ENCODE measurements at places on chromosomes 1 and 21.

DNA sequence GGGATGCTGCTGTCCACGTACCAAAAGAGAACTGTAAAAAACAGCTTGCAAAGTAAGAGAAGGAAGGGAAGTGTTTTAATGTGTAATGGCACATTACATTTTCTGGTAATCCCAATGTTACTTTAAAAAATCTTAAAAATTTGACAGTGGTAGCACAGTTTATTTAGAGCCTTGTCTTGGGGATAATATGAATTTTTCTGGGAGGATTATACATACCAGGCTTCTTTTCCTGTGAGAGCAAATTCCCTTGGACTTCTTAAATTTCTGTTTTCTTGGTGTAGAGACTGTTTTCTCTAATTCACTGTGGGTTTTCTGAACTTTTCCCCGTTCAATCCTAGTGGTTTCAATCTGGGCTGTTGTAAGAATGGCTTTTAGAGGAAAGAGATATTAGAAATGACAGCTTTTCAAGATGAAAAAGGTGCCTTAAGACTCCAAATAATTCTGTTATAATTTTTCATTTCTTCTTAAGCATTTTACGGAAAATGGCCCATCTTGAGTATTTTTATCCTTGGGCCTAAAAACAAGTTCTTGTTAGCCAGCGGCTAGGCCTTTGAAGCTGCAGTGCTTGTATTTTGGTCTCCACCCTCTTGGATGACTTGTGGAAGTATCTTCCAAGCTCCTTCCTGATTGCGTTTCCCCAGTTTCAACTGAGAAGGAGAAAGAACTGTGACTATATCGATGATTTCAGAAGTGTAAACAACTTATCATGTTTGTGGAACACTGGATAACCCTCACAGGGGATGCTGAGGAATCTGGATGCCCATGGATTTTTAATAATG is 70.0 kb downstream of the LEPR start:
- DNase-seq: no peak

DNA sequence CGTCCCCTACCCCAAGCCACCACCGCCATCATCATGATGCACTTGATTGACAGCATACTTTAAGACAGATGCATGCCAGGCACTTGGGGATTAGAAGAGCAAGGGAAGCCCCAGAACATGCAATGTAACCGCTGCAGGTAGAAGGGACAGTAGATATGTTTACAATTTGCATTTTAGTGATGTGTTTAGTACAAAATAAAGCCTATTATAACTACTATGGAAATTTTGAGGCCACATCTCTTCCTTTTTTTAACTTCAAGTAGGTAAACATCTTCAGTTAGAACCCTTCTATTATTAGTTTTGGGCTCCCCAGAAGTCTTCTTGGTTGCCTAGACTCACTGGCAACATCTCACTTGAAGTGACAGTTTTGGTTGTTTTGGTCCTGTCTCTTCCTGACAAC is 25.3 kb downstream of the CR1L start:
- no peak for DNase-seq

DNA sequence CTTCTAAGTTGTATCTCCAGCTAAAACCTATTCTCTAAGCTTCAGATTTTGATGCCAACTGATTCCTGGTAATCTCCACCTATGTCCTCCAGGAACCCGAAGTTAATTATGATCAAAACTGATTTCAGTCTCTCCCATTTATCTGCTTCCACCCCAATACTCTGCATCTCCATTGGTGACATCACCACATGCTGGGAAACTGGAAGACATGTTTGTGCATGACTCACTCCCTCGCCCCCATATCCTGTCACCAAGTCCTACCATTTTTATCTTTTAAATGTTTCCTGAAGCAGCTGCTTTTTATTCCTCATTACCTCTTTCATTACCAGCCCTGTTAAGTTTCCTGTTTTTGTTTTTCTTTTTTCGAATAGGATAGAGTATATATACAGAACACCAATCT is 228.5 kb downstream of the LRRC40 start:
- no peak for DNase-seq

GRCh38 chr1:41777695-41778094 is 141.0 kb downstream of the HIVEP3 start:
- no peak for DNase-seq

- DNase-seq: no peak
Measured at GRCh38 chr1:118982821-118983557, 5.2 kb downstream of the TBX15 start.

DNA sequence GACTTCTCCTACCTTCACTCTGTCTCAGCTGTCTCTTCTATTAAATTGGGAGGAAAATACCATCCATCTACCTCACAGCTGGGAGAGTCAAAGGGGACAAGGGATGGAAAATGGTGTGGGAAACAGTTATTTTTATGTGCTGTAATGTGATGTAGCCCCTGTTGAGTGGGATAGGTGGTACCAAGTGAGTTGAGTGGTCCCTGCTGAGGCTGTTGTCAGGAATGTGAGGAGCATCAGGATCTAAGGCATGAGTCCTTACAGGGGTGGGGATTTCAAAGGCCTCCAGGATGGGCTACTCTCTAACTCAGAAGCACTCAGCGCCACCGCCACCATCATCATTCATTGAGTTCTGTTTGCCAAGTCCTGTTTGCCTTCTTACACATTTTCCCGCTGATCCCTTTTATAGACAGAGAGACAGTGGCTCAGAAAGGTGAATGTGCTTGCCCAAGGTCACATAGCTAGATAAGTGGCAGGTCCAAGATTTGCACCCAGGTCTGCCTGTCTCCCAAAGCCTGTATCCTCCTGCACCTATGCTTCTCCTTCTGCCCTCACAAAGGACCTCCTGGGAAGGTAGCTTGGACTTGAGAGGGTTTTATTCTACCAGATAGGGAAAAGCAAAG is 4.6 kb upstream of the ID3 start:
- no peak for DNase-seq

GRCh38 chr1:111577814-111578213 is 41.8 kb upstream of the RAP1A start:
- DNase-seq: no peak

GRCh38 chr1:119308130-119308700 is 60.4 kb upstream of the HAO2 start:
- no peak for DNase-seq

GRCh38 chr1:243848858-243849420 is 1.1 kb downstream of the AKT3 start:
- peak; percentile 55 for DNase-seq

DNA sequence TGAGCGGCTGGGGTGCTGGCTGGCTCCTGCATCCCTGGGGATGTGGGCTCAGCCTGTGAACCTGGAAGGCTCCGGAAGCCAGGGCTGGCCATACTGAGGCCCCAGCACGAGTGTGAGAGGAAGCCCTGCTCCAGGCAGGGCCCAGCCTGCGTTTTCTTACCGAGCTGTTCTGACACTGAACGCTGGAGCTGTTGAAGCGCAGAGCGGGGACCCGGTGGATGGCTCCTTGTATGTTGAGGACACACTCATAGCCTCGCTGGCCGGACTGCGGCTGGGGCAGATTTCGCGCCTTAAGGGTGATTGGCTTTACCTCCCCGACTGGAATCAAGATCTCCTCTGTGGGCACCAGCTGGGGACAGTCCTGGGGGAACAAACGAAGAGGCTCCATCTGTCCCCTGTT is 160.0 kb downstream of the PLXNA2 start:
- no peak for DNase-seq

- DNase-seq: no peak
Measured at GRCh38 chr1:116066868-116067565, 44.2 kb upstream of the MAB21L3 start.

DNA sequence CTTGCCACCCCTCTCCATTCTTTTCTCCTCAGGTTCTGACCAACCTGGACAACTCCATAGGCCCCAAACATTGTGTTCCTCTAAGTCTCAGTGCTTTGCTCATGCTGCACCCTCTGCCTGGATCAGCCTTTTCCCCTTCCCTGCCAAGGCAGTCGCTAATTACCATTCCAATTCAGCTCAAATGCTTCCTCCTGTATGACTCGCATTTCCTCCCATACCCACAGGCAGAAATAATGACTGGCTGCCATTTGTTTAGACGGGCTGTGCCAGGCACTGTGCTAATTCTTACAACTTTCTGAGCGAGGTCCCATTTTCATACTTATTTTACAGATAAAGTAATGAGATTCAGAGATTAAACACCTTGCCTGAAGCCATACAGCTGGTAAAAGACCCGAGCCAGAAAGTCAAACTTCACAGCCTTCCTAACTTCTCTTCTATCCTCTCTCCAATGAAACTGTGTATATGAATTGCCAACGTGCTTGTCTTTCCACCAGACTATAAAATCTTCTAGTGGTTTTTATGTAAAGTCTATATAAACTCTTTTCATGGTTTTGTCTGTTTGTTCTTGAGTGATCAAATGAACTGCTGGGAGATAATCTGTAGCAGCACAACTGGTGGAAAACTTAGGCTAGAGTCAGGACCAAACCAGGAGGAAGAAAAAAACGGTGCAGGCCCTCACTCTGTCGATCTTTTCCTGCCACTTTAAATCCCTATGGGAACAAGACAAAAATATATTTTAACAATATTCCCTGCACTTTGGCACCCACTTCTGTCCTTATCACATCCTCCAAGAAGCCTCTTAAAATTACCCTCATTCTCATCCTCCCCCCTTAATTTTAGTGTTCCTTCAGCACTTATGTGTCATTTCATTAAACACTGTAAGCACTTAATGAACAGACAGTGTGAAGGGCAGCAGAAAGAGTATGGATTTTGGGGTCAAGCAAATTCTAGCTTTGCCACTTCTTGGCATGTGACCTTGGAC is 33.7 kb downstream of the RAB3B start:
- DNase-seq: no peak

DNA sequence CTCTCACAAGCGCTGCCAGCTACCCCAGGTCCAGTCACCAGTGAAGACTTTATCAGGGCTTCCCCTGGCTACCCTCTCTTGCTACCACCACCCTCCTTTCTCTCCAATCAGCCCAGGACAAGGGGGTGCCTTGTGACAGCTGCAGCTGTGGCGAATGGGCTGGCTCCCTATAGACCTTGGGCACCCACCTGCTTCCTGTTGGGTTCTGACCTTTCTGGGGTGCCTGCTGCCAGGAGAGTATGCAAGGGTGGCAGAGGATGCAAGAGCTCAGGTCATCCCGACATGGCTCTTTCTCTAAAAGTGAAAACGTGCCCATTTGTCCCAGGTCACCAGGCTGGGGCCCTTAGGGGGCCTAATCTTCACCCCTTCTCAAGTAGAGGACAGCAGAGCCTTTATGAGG is 6.6 kb downstream of the KLHDC8A start:
- no peak for DNase-seq

- DNase-seq: no peak
Measured at GRCh38 chr1:235325139-235325538, 2.8 kb downstream of the ARID4B start.

- peak; percentile 22 for DNase-seq
Measured at GRCh38 chr1:100277866-100278265, 11.8 kb downstream of the RTCA start.

GRCh38 chr1:205998457-205999241 is 4.5 kb downstream of the RAB7B start:
- DNase-seq: no peak

DNA sequence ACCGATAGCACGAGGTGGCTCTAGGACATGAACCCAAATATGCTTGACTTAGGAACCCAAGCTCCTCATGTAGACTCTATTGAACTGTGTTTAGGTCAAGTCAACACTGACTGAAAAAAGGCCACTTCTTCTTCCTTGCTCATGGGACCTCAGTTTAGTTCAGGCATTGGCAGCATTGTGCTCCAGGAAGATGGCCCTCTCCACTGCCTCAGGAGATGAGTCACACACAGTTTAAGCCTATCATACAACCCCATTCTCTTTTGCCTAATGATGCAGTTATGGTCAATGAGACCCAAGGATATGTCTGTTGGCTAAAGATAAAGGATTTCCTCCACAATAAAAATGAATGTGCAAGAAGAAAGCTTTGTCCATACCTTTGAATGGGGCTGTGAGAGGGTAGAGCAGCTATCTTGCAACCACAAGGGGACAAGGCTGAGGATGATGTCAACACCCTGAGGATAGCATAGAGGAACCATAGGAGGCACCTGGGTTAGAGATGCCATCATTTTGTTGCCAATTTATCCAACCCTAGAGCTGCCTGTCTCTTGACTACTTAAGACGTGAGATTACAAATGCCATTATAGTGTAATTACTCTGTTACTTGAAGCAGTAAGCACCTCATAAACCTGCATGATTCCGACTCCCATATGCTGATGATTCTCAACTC is 3.0 kb upstream of the TRIM63 start:
- no peak for DNase-seq

GRCh38 chr21:15363921-15364320 is 299.1 kb upstream of the NRIP1 start:
- DNase-seq: no peak

- DNase-seq: no peak
Measured at GRCh38 chr1:171666114-171666769, 13.8 kb upstream of the MYOC start.

- DNase-seq: no peak
Measured at GRCh38 chr1:54153535-54154439, 987 bp upstream of the CDCP2 start.

DNA sequence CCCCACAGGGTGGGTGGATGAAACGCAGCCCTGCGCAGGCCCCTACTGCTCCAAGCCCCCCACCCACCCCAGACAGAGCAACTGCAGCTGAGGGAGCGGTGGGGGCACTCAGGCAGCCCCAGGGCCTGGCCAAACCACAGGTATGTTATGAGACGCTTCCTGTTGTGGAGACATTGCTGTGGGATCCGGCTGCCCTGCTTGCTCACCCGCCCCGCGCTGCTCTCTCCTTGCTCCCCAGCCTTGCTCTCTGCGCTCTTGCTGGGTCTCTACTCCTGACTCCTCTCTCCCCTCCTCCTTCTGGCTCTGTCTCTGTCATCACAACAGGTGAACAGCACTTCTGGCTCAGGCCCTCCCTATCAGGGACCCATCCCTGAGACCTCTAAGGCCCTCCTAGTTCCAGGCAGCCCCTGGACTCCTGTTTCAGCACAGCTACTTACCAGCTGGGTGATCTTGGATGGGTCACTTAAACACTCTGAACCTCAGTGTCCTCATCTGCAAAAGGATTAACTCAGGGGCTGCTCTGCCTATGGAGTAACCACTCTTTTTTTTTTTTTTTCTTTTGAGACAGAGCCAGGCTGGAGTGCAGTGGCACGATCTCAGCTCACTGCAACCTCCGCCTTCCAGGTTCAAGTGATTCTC is 15.9 kb downstream of the COL8A2 start:
- peak; percentile 52 for DNase-seq

GRCh38 chr1:10916991-10917390 is 95.5 kb upstream of the TARDBP start:
- DNase-seq: no peak

GRCh38 chr1:2499986-2500596 is 24.0 kb downstream of the PLCH2 start:
- peak; percentile 26 for DNase-seq

GRCh38 chr1:176450526-176450925 is 12.4 kb upstream of the PAPPA2 start:
- DNase-seq: no peak

GRCh38 chr1:201173736-201174135 is 16.9 kb upstream of the IGFN1 start:
- DNase-seq: no peak

Measured in activated CD4-positive, alpha-beta T cell treated with anti-CD3 and anti-CD28 coated beads, Interleukin-10, Interleukin-2, amounts not matched to agents 100 ng/mL and 50 ng/mL, durations not matched to agents 16 hours and 8 hours (primary cell).